ENCODE measurements at places on chromosomes 5 and 9. TPM values are rescaled to one million over a fixed set of nuclear protein-coding genes. Genes with fewer than 3 reads are reported as not detected.

The GPR107 gene
- 60.3 TPM for polyA plus RNA-seq

The CMBL gene
- 43.7 TPM for polyA plus RNA-seq

GRCh38 chr9:93379051-93379450, 72.4 kb upstream of the FAM120A start:
- DNase-seq = no peak

The AQP7 gene
- polyA plus RNA-seq = 12.8 TPM

The COL23A1 gene
- 13.4 TPM for polyA plus RNA-seq

The LPAR1 gene
- polyA plus RNA-seq = 77.1 TPM

GRCh38 chr5:54795284-54795683, 190.1 kb downstream of the ESM1 start:
- DNase-seq = no peak

- no peak for DNase-seq
Observed at GRCh38 chr5:108760512-108760911, 12.8 kb downstream of the FER start.

All from left renal pelvis (tissue), 4 donors.